Stimulated activated CD4-positive, alpha-beta T cell treated with anti-CD3 and anti-CD28 coated beads, Interleukin-12 subunit alpha, Interleukin-12 subunit beta, amount 100 ng/mL, for 48 hours (primary cell): ENCODE measurements at places on chromosomes 1 and 21.

DNA sequence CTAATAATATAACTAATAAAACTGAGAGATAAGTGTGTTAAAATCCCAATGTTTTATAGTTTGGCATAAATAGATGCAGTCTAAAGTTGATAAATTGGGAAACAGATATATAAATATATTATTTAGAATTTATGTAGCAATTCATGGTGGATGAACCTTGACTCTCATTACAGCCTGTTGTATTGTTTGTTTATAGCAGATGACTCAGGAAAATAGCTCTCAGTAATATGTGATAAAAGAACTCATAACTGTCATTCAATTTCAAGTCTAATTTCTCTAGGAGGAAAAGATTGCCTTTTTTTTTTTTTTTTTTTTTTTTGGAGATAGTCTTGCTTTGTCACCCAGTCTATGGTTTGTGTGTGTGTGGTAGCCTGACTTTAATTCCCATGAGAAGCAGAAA lies 603.2 kb upstream of the PKN2 start:
- no peak for DNase-seq

DNA sequence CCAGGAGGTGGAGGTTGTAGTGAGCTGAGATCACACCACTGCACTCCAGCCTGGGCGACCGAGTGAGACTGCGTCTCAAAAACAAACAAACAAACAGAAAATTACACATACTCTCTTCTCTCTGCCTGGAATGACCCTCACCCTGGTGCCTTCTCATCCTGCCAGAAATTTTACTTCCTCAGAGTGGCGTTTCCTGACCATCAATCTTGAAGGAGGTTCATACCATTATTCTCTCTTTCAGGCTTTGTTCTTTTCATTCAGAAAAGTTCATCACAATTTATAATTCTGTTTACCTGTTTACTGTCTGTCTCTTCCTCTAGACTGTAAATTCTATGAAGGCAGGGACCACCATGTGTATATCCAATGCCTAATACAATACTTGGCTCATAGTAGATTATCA lies 79.3 kb downstream of the RPS6KA1 start:
- DNase-seq = no peak

GRCh38 chr21:41746744-41747006 lies 20.2 kb downstream of the RIPK4 start:
- DNase-seq = no peak

DNA sequence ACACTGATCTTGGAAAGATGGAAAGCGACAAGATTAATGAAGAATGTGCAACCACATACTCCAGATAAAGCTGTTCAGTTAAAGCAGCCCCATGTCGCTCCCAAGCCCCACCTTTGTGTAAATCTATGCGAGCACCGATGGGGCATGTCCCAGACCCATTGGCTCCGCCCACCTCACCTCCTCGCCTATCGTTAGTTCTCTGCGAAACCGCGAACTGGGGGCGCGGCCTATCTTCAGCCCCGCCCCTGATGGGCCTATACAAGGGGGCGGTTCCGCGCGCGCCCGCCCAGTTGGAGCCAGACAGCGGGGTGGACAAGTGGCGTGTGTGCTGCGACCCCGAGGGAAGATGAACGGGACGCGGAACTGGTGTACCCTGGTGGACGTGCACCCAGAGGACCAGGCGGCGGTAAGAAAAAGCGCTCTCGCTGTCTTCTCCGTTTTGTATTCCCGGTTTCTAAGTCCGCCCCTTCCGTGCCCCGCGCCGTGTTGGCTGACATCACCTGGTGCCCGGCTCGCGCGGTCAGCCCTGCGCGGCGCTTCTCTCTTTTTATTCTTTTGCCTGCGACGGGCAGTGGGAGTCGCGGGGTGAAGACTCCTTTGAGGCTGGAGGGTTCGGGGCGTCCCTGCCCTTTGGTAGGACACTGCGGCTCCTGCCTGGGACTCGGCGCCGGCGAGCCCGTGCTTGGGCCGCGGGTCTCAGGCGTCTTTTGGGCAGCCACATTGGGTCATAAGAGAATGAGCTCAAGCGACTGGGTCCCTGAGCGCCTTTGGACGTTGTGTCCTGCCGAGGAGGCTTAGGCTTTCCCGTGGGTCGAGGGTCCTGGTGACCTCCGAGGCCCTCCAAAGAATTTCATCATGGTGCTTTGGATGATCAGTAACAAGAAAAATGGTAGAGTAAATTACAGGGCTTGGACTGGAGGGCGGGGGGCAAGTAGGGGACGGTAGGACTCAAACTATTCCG lies at the start of gene TUFT1:
Gene TUFT1 (plus strand): TSS at position 289 of the 961 bp plus-strand sequence. CDS start 58 bp downstream, at position 347.
- peak; percentile 93 for DNase-seq

- no peak for DNase-seq
Measured at GRCh38 chr1:206723805-206724472, 39.2 kb downstream of the MAPKAPK2 start.

GRCh38 chr21:17386498-17386897 lies 126.3 kb upstream of the CXADR start:
- DNase-seq = no peak

GRCh38 chr1:43936431-43937151 lies 3.0 kb downstream of the ARTN start:
- no peak for DNase-seq

- DNase-seq = no peak
Measured at GRCh38 chr1:175408986-175409385, 216.4 kb upstream of the KIAA0040 start.

DNA sequence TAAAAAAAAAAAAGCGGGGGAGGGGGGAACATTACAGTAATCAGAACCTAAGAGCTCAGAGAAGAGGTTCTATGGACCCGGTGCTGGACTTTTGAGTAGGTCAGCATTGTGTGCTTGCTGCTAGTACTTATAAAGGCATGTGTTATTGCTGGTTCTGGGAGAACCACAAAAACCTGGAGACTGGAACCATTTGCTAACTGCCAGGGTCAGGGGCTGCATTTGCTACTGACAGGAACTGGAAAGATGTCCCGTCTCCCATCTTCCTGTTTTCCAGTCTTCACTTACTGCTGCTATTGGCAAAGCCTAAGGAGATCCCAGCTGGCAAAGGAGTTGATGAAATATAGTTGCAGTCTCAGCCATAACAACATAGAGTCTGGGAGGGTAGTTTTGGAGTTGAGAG lies 4.3 kb downstream of the RNF2 start:
- no peak for DNase-seq

DNA sequence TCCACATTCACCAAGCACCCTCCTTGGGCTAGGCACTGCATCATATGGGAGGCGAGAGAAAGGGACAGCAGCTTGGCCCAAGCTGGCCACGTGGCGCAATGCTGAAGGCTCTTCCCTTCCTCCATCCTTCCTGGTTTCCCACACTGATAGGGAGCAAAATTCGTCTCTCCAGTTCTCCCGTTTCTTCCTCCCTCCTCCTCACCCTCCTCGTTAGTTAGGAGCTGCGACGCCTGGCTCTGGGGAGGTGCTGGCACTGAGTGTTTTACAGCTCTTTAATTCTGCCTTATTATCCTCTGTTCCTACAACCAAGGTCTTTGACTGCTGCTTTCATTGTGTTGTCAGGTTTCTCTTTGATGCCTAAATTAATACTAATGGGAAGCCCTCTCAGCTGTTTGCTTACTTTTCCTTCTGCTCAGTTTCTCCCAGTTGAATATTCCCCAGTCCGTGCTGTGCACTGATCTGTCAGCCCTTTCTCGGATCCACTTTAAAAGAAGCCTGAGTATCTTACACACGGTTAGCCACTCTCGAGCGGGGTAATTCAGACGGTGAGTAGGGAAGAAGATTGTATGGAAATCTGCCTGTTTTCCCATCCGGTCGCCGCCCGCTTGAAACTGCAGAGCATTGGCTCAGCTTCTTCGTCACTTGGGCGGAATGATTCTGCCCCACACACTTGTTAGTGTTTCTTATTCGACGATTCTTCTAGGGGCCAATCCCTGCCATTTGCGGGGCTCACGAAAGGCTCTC lies 56.2 kb upstream of the SMYD2 start:
- DNase-seq = no peak

DNA sequence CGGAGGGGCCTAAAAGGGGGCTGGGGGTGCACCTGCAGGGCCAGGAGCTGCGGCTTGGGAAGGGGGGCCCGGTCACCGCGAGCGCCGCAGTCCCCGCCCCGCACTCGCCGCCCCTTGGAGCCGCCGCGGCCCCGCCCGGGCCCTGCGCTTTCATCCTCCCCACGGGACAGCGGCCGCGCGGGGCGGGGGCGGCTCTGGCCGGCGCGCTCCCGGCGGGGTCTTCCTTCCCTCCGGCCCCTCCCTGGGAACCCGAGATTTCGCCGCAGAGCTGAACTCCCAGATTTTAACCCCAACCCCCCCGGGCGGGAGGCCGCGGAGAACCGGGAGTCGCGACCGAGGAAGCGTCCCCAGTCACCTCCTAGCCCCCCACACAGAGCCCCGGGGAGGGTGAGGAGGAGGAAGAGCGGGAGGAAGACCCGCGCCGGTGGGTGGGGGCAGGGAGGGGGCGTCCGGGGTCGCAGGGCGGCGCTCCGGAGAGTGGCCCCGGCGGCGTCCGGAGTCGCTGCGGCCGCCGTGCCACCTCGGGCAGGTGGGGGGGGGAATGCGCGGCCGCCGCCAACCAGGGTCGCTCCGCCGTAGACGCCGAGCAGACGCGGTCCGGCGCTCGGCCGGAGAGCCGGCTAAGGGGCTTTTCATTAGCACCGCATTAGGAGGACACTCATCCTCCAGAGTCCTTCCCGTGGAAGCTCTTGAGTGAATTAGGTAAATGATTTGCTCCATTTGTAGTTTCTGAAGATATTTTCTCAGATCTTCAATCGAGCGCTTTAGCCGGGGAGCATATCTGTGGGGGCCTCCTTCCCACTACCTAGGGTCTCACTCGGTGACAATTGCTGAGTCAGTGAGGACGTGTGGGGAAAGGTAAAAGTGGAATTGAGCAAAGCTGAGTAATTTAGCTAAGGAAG lies 31.6 kb upstream of the NFIA start:
- no peak for DNase-seq

- DNase-seq = no peak
Measured at GRCh38 chr1:10897321-10897980, 101.0 kb upstream of the CASZ1 start.

DNA sequence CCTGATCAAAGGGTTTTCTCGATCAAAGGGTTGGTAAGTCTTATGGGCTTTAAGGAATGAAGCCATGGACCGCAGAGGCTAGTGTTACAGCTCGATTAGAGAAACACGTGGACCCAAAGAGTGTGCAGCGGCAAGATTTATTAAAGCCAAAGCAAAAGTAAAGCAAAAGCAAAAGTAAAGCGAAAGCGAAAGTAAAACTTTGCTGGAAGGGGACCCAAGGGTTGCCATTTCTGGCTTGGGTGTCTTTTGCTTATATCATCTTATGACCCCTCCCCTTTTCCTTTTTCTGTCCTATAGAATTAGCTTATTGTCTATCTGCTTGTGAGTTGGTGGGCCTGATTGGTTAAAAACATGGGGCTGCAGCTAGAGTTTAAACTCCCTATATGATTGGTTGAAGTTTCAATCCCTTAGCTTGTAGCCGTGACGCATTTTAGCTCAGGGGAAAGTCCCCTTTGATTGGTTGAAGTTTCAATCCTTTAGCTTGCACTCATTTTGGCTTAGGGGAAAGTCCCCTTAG lies 957.0 kb downstream of the AMY1C start:
- DNase-seq = no peak

DNA sequence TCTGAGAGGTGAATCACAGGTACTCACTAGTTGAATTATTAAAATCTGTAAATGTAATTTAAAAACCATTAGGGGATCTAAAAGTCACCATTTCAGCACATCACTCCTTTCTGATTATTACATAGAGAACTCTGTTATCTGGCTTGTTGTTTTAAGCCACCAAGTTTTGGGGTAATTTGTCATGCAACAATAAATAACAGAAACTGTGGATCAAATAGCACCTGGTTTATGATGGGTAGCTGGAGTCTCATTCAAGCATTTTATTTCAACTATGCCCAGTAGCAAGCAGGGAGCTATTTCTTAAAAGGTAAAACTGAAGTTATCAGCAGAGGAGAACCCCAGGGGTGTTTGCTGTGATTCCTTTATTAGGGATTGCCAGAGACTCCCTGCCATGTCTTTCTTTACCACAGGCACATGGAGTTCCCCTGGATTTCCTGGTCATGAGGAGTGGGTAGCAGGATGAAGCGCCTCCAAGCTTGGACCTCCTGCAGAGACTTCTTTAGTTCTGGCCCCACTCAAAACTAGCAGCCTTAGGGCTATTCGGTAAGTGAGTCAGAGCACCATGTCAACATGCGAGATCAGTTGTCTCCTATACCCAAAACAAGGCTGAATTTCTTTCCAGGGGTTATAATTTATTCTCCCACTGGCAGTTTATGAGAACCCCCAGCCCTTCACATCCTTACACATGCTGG lies 179.2 kb downstream of the GIPC2 start:
- DNase-seq = no peak

- no peak for DNase-seq
Measured at GRCh38 chr1:239816081-239816782, 275.5 kb upstream of the FMN2 start.

GRCh38 chr1:58971629-58972140 lies 187.8 kb upstream of the JUN start:
- no peak for DNase-seq

- no peak for DNase-seq
Measured at GRCh38 chr1:47401761-47402160, 14.3 kb upstream of the FOXE3 start.

- no peak for DNase-seq
Measured at GRCh38 chr1:156581661-156582387, 2.3 kb downstream of the TTC24 start.

- DNase-seq = no peak
Measured at GRCh38 chr1:175663991-175664390, 79.4 kb downstream of the TNR start.

DNA sequence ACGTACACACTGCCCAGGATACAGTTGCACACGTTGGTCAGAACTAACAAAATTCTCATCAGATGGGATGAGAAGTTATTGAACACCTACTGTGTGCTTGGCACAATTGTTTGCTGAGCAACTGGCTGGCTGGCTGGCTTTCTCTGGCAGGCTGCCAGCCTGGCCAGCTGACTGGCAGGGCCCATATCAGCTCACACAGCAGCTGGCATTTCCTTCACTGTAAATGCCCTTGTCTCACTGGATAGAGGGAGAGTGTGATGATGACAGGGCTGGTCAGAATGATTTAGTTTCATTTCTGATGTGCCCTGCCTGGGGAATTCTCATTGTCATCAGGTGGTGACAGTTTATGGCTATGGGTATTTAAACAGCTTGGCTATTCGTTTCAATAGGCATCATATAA lies 15.8 kb downstream of the CAMK2N1 start:
- no peak for DNase-seq

GRCh38 chr1:180893614-180894013 lies 19.1 kb upstream of the KIAA1614 start:
- no peak for DNase-seq

DNA sequence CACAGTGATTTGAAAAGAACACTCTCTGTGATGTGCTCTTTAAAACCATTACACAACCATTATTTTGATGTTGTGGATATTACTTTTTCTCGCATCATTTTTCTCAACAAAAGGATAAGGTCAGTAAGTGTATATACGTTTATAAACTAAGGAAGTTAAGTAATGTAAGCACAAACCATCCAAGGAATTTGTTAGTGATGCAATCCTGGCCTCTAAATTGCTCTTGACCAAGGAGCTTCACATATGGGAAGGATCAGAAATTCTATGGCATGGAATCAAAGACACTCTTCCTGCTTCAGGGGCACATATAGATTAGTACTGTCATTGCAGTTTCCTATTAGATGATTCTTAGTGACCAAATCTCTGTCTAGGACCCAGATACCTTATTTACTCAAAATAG lies 3.6 kb upstream of the PPP2R5A start:
- no peak for DNase-seq

GRCh38 chr1:58941471-58942289 lies 157.8 kb upstream of the JUN start:
- DNase-seq = no peak

GRCh38 chr1:238323490-238323889 lies 432.8 kb upstream of the ZP4 start:
- no peak for DNase-seq

- no peak for DNase-seq
Measured at GRCh38 chr21:26842974-26843932, 2.0 kb downstream of the ADAMTS1 start.
